ENCODE measurements at places on chromosomes 4 and X.

DNA sequence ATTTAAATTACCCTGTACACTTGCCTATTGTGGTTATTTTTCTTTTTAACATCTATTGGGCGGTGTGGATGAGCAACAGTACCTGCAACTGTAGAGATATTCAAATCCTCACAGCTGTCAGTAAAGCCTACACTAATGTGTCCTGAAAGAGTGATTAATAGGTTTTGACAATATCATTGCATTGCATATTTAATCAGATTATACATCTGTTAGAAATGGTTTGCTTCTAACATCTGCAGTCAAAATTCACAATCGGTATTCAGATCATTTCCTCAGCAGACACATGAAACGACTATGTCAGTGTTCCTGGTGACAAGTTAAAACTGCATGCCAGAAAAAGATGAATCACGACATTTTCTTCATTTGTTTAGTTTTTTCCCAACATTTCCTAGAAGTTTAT lies 254.6 kb upstream of the EPHA5 start:
- no peak for DNase-seq

DNA sequence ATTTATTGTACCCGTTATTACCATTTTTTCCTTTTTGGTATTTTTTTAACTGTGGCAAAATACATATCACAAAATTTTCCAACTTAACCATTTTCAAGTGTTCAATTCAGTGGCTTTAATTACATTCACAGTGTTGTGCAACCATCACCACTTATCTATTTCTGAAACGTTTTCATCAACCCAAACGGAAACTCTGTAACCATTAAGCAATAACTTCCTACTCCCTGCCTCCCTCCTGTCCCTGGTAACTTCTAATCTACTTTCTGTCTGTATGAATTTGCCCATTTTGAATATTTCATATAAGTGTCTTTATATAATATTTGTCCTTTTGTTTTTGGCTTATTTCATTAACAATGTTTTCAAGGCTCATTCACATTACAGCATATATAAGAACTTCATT lies 57.4 kb upstream of the MSN start:
- no peak for DNase-seq

- DNase-seq, result no peak
These were observed 86.8 kb downstream of the ZNF718 start for GRCh38 chr4:211033-211511.

- no peak for DNase-seq
These were observed 16.4 kb upstream of the CXCL8 start for GRCh38 chr4:73723928-73724327.

DNA sequence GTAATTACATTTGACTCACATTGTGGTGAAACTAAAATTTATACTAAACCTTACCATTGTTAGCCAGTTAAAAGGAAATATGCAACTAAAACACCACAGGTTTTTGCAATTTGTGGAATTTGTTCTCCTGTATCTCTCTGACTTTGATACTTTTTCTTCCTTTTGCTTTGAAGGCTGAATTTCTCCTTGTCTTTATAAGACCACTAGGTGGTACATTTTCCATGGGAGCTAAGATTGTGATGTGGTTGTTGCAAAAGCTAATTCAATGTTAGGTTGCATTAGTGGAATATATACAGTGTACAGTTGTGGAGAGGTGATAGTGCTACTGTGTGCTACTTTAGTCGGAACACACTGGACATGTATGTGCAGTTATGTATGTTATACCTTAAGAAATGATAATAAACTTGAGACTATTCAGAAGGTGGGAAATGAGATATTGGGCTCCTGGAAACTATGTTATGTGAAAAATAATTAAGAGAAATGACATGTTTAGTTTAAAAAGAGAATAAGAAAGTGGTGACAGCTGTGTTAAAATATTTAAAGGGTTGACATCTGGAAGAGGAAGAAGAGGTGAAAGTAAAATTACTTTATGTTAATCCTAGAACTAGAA lies 70.3 kb downstream of the ARL9 start:
- no peak for DNase-seq

- no peak for DNase-seq
These were observed 532.3 kb upstream of the SMIM31 start for GRCh38 chr4:164221631-164222030.

- no peak for DNase-seq
These were observed 278.9 kb downstream of the EPHA5 start for GRCh38 chr4:65391382-65391781.

DNA sequence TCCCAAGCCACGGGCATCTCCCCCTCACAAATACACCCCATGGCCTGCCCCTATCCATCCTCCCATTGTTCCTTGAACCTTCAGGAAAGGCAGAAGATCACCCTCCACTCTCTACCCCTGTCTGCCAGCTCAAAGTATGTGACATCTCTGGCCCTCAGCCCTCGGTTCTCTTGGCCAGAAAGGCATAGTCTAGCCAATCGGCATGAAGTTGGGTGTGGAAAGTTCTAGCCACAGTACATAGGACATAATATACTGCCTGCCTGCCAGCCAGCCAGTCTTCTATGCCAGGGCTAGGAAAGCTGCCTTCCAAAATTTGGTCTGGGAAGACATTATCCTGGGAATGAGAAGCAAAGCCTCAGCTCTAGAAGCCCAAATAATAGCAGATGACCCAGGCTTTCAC lies 3.2 kb upstream of the PLP1 start:
- no peak for DNase-seq

GRCh38 chr4:140048419-140048995 lies 105.5 kb downstream of the MAML3 start:
- DNase-seq, result no peak

Measured in CD4-positive, alpha-beta T cell (primary cell).